ENCODE measurements at places on chromosomes 5 and 9. TPM values are rescaled to one million over a fixed set of nuclear protein-coding genes. Genes with fewer than 3 reads are reported as not detected.

GRCh38 chr5:158285698-158286097, 426.8 kb upstream of the CLINT1 start:
- no peak for DNase-seq

- no peak for DNase-seq
Measured at GRCh38 chr5:164265566-164265965, 760.1 kb downstream of the MAT2B start.

GRCh38 chr5:158421319-158421718, 562.4 kb upstream of the CLINT1 start:
- DNase-seq = no peak

DNA sequence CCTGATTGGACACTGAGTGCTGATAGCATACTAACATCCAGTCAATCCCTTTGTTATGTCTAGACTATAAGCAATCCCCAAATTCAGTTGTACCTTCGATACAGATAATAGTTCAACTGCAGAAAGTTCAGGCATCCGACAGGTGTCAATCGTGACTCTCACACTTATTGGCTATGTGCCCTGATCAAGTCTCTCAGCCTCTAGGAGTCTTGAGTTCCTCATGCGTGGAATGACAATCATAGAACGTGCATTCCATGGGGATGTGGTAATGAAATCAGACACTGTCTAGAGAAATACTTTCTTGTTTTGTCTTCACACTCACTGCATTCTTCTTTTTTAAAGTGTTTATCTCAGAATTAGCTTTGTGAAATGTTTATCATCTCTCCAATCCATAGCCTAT, 4.8 kb downstream of the ANKRD34B start:
- DNase-seq = no peak

Gene SLC4A9
- total RNA-seq = 1.2 TPM
